AG04449 (cell line): ENCODE measurements at places on chromosomes 12 and 14.

DNA sequence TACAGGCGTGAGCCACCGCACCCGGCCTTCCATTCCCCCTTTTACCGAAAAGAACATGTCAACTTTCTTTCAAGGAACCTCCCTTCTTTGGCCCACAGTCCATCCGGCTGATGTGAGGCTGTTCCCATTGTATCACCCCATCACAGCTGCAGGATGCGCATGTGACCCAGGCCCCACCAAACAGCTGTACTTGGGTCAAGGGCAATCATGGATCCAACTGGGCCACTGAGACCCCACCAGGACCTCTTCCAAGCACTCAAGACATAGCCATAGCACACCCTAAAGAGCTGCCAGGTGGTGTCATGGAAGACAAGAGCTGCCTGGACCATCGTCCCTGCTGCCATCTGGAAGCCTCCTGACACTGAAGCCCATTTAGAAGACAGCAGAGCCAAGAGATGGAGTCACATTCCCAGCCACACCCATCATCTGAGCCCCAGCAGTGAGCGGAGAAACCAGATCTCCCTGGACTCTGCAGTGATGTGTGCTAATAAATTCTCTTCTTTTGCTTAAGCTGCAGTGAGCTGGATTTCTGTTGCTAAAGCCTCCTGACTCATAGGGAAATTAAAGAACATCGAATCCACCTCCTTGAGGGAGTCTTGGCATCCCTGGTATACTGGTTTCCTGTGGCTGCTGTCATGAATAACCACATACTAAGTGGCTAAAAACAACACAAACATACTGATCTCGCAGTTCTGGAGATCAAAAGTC lies 105.6 kb downstream of the KSR2 start:
- no peak for DNase-seq

- DNase-seq: no peak
Measured at GRCh38 chr12:116273813-116274550, 3.5 kb downstream of the MED13L start.

GRCh38 chr12:105960319-105961083 lies 178.3 kb downstream of the NUAK1 start:
- peak; percentile 45 for DNase-seq

GRCh38 chr12:29983851-29984250 lies 200.1 kb upstream of the TMTC1 start:
- no peak for DNase-seq

GRCh38 chr12:4918950-4919660 lies 9.4 kb downstream of the KCNA1 start:
- no peak for DNase-seq

DNA sequence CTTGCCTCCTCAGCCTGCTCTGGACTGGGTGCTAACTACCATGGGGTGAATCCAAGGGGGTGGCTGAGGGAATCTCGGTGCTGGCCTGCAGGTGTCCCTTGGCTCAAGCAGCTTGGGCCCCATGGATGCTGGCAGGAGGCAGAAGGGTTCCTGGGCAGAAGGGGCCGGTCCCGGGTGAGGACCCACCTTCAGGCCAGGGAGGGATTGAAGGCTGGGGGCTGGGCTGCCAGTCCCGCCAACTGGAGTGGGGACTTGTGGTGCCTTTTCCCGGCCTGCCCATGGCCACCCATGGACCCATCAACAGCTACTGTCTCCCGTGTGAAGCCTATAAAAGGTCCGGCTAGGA lies 550.1 kb downstream of the SLC6A15 start:
- no peak for DNase-seq

DNA sequence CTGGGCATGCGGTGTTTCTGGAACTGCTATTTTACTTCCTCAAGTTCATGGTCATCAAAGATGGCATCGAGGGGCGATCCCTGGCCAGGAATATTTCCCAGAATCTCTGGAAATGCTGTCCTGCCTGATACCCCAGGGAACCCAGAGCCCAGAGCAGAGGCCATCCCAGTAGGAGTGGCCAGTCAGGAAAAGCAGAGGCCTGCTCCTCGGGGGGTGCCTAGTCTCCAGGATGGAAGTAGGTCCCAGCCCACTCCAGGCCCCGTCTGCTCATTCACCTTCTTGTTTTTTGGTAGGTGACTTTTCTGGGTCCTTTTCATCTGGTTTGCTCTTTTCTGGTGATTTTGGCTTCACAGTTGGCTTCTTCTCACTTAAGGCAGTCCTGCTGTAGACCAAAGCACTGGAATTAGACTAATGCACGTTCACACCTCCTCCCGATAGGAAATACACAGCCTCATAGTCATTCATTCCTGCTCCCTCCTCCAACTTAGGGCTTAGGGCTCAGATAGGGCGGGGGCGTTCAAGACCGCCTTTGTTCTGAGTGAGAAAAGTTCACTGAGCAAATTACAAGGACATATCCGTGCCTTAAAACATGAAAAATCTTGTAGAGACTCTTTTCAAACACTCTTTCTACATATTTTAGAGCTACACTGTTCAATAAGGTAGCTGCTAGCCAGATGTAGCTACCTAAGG lies 51.1 kb downstream of the TRAFD1 start:
- DNase-seq: no peak

DNA sequence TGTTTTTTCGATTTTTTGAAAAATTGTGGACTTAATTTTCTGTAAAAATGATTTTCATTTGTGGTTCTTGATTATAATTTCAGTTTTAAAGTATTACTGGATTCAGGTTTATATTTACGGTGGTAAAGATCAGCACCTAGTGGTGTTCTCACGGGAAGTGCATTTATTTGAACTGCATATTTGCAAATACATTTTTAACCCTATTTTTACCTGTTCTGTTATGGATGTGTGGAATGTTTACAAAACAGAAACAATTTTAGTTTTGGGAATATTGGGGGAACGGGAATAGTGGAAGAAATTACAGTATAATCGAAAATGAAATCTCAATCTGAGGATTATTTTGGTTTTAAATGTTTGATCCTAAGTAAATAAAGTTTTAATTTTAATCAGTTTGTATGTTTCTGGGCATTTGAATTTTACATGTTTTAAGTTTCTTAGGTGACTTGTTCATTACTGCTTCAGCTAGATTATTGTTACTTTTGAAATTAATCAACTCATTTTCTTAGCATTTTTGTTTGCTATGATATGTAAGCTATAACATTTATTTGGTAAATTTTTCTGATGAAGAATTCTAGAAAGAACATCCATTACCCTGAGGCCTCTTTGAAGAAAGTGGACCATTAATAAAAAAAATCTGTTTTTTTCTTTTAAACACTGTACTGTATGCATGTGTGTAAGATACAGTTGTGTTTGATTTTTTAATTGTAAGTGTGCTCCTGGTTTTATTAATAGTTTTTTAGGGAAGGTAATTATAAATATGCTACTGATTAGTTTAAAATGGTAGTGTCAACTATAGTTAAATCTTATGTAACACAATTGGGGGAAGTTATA lies 942 bp downstream of the ATF7IP start:
- DNase-seq: no peak

DNA sequence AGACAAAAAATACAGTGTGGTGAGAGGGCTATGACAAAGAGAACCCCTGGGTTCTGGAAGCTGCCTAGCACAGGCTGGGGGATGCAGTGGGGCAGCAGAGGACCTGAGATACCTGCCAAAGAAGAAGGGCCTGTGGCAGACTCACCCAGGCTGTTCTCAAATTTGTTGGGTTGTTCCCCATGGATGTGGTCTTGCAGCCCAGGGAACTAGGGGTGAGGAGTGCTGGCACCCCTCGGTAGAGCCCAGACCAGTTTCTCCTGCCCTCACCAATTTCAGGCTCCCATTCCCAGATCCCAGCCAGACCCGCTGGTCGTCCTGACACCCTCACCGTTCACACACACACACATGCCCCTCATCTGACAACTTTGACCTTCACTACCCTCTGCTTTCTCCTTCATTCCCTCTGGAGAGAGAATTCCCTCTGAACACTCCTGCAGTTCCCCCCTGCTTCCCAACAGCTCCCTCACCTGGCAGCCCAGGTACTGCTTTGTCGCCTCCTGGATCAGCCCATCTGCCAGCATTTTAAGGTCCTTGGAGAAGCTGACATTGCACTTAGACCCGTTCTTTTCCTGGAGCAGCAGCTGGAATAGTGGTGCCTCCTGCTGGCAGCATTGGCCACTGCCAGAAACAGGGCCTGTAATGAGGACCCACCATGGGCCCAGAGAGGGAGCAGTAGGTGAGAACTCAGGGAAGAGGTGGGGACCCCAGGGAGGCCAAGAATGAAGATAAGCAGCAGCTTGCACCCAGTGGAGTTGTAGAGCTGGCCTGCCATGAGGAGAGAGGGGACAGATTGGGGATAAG lies 5.9 kb upstream of the GDF11 start:
- DNase-seq: no peak

GRCh38 chr12:70049596-70050360 lies 193.5 kb upstream of the CNOT2 start:
- DNase-seq: no peak

GRCh38 chr12:23887055-23887835 lies 62.2 kb downstream of the SOX5 start:
- no peak for DNase-seq

GRCh38 chr12:61765926-61766325 lies 494.3 kb upstream of the USP15 start:
- DNase-seq: no peak

DNA sequence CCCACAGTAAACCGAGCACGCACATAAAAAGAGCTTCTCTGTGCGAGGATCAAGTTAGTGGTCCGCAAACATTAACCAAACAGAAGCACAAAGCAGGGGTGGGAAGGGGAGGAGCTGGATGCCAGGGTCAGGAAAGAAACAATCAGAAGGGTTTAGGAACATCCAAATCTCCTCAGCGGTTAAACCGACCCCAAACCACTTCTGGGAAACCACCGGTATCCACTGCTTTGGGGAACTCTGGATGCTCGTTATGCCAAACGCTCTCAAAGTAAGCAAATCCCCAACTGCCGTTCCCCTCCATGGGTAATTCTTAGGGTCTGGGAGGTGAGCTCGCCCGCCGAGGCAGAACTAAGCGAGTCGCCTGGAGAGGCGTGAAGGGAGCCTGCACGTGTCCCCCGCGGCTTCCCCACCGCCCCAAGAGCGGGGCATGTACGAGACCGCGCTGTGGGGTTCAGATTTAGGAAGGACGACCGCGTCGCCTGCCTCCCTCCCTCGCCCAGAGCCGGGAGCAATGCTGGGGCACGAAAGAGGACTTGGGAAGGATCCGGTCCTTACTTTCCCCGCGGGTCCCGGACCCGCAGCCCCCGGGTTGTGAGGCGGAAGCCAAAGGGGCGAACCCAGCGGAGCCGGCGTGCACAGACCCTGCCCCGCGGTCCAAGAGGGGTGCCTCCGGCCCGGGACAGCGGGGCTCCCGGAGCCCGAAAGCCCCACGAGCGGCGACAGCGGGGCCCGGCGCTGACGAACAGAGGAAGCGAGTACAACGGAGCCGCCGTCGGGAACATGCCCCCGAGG lies 711 bp downstream of the SBNO1 start:
- DNase-seq: no peak

- DNase-seq: no peak
Measured at GRCh38 chr12:91056488-91056887, 1.3 kb downstream of the KERA start.

GRCh38 chr12:98916106-98916505 lies 271.0 kb downstream of the APAF1 start:
- no peak for DNase-seq

DNA sequence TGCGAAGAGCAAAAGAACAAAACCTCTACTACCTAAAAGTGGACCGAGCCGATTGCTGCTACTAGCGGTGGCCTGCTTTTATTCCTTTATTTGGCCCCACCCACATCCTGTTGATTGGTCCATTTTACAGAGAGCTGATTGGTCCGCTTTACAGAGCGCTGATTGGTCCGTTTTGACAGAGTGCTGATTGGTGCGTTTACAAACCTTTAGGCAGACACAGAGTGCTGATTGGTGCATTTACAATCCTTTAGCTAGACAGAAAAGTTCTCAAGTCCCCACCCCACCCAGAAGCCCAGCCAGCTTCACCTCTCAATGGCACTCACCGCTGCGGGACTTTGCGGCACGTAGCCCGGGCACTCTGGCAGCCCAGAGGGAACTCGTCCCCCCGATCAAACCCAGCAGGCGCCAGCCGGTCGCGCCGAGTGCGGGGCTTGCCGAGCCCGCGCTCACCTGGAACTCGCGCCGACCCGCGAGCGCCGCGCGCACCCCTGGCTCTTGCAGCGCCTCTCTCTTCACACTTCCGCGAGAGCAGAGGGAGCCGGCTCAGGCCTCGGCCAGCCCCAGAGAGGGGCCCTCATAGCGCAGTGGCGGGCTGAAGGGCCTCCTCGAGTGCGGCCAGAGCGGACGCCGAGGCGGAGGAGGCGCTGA lies 8.7 kb upstream of the FGD4 start:
- DNase-seq: no peak

DNA sequence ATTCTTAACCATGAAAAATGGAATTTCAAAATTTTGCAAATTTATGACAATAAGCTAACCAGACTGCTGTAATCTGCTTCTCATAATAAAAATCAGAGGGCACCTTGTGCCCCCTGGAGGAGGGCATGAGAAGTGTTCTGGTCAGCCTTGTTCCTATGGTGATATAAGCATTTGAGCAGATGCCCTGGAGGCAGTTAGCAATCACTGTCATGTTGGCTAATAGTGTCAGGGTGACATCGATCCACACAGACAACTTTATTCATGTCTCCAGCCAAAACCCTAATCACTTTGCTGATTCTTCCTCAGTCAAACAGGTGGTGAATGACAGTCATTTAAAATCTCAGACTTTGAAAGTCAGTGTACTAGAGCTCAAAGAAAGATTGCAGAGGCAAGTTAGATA lies 943.0 kb downstream of the GALC start:
- DNase-seq: peak; percentile 2

DNA sequence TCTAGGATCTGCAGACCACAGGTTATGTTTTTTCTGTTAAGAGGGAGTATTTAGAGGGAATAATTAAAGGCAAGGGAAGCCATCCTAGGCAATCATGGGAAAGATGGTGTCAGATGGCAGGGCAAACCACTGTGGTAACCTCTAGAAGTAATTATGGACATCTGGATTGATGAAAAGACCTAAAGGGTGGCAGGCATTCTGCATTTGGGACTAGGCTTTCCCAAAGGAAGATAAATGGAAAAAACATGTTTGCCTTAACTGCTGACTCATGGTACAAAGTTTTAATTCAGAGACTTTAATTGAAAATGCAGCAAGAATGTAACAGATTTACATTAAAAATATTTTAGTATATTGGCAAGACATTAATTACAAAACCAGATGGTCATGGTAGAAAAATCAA lies 88.1 kb downstream of the TMEM30B start:
- DNase-seq: no peak

DNA sequence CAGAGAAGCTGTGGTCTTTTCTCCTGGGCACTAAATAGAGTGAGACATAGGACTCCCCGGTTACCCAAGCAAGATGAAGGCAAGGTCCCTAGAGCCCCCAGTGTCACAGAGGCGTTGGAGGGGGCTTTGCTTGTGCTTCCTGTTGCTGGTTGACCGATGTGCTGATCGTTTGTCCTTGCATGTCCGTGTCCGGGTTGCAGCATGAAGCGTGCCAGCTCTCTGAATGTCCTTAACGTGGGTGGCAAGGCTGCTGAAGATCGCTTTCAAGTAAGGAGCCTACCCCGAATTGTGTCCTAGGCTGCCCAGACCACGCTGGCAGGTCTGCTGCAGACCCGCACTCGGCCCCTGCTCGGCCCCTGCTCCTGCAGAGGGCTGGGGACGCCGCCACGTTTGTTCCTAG lies 23.1 kb downstream of the XRCC3 start:
- DNase-seq: no peak
